Left colon (tissue), 2 donors: ENCODE measurements at places on chromosomes 7 and 10.

DNA sequence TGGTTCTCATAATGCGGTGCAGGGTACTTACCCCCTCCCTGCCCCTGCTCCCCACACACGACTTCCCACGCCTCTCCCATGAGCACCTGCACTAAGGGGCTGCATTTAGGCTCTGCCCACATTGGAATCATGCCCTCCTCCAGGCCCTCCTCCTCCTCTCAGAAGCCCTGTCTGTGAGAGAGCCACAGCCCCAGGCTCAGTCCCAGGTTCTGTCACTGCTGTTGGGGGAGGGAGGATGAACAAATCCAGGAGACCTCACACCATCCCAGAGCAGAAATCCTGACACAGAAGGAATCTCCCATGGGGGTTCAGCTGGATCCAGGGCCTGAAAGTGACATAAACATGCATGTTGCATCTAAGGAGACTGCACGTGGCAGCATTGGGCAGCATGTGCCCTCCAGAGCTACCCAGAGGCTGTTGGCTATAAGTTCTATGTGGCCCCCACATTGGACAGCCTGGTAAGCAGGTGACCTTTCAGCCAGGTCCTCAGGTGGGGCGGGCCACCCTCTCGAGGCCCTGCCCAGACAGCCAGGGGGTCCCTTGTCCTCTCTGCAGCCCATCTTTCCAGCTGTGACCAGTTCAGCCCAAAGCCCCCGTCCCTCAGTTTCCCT, 1.6 kb upstream of the PILRA start:
- no peak for DNase-seq

- no peak for DNase-seq
Measured at GRCh38 chr10:114257498-114257897, 18.4 kb downstream of the VWA2 start.

DNA sequence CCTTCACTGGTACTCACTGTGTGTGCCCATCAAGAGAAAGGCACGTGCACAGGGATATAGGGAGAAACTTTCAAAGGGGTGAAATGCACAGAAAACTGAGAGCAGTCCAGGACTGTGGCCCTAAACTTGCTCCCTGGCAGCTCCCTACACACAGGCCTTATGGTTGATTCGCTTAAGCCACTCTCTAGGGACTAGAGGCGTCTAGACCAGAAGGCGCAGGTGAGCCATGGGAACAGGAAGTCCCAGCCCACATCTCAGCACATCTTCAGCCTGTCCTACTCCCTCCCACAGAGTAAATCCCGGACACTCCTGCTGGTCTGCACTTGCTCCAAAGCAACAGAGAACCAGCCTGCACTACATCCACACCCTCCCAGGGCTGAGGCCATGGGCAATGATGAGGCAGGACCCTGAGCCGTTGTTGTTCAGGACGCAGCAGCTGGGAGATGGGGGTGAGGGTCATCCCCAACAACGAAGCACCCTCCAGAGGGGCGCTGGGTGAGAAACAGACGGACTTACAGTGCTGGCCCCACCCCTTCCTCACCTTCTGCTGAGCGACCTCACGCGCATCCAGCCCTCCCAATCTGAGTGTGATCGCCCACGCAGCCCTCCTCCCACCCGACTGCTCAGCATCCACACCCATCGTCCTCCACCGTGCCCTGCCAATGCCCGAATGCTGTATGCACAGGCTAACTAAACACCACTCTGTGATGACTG, 109.3 kb downstream of the TNS3 start:
- DNase-seq: no peak

DNA sequence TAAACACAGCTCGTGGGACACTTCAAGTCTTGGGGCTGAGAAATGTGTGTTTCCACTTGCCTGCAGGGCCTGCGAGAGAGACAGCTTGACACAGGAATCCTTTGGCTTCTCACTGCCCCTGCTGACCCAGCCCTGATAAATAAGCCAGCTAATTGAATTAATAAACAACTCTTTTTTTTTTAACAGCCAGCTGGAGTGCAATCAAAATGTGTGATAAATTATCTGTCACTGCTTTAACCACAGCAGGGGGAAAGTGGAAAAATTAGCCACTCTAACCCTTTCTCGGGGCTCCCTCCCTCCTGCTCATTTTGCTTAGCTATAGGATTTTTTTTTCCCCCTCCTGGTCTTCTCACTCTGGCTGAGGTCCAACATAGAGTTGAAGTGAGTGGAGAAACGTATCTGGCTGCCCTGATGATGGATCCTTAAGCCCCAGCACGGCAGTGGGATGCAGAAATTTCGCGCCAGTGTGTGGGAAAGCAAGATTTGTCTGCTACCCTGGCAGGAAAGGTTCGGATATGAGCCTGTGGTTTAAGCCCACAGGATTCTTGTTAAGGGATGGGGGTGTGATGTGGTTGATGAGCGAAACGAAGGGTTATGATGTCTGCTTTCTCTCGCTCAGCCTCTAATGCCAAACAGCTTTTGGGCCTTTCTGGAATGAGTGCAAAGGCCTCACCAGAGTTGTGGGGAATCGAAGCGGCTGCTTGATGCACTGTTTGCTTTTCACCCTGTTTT, 173.8 kb downstream of the TRIL start:
- no peak for DNase-seq

GRCh38 chr10:58996063-58996462, 180.4 kb upstream of the PHYHIPL start:
- no peak for DNase-seq
